ENCODE measurements at places on chromosomes 12 and 14. TPM values are rescaled to one million over a fixed set of nuclear protein-coding genes. Genes with fewer than 3 reads are reported as not detected.

CAPZA3 gene
- not detected for polyA plus RNA-seq

CALCOCO1 gene
- 38.1 TPM for polyA plus RNA-seq

RNASE2 gene
- polyA plus RNA-seq: not detected

TEX22 gene
- not detected for polyA plus RNA-seq

MANSC1 gene
- 35.7 TPM for polyA plus RNA-seq

SEC23A gene
- 65.2 TPM for polyA plus RNA-seq

CCDC177 gene
- polyA plus RNA-seq: 0.13 TPM
